Activated CD8-positive, alpha-beta memory T cell treated with anti-CD3 and anti-CD28 coated beads for 1 hour (primary cell): ENCODE measurements at places on chromosomes 3 and 15.

DNA sequence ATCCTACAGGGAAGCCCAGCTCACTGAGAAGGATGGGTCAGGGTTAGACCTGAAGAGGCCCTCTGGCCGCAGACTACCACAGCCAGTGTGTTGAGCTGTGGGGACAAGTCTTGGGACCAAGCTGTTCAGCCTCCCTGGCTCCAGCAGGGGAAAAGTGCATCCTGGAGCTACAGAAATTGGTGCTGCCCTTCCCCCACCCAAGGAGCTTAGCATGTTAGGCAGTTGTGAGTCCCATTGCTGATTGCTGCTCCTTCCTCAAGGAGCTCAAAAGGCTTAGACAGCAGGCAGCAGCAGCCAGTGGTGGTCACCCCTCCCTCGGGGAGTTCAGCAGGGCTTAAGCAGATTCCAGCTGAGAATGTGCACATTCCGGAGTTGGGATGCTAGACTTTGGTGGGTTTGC lies 165.6 kb downstream of the ATP8B4 start:
- DNase-seq = no peak

- no peak for DNase-seq
Observed at GRCh38 chr3:130557336-130558035, 40.5 kb downstream of the COL6A6 start.

GRCh38 chr3:11651900-11652299 lies 8.2 kb upstream of the VGLL4 start:
- DNase-seq = no peak

GRCh38 chr3:112038863-112039262 lies 4.3 kb downstream of the TMPRSS7 start:
- no peak for DNase-seq

DNA sequence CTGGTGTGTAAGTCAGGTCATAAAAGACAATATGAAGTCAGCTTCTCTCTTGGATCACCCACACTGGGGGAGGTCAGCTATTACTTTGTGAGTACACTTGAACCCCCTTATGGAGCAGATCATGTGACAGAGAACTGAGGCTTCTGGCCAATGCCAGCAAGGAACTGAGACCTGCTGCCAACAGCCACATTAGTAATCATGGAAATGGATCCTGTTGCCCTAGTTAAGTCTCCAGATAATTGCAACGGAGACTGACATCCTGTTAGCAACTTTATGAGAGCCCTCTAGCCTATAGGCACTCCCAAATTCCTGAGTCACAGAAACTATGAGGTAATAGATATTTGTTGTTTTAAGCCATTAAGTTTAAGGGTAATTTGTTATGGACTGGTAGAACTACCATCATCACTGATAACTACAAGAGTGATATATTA lies 110.4 kb upstream of the GMNC start:
- no peak for DNase-seq

- DNase-seq = no peak
Observed at GRCh38 chr3:188214442-188214841, 60.5 kb downstream of the LPP start.

- no peak for DNase-seq
Observed at GRCh38 chr3:161689584-161690298, 193.1 kb downstream of the OTOL1 start.

DNA sequence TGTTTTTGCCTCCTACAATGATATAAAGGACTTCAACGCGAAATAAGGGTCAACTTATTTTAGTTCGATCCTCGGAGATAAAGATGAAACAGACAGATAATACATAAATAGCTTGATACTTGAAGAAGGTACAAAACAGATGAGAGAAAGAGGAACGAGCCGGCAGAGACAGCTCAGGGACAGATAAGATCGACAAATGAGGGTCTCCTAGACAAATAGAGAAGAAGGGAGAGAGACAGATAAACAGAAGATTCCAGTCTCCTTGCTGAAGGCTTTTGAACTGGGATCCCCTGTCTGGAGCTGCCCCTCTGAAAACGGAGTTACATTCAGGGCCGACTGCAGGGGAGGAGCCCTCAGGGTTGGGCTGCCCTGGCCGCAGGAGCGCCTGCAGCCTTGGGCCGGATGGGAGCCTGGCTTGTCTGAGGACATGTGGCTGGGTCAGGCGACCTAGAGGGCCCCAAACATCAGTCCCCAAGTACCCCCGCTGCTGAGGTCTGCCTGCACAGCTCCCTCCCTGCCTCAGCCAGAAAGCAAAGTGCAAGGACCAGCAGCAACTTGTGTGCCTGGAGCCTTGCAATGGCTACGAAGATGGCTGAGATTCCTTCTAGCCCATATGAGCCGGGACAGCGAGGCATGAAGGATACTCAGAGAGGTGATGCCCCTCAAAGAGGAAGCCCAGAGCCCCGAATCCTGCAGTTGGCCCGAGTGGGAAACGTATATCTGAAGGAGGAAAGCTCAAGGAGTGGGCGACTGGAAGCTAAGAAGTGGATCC lies 926 bp upstream of the SKOR1 start:
- DNase-seq = no peak

GRCh38 chr15:98842192-98842972 lies 165.2 kb downstream of the PGPEP1L start:
- no peak for DNase-seq

- no peak for DNase-seq
Observed at GRCh38 chr15:91712286-91712685, 141.2 kb upstream of the SLCO3A1 start.

GRCh38 chr15:72057548-72058091 lies 60.3 kb downstream of the MYO9A start:
- DNase-seq = no peak

DNA sequence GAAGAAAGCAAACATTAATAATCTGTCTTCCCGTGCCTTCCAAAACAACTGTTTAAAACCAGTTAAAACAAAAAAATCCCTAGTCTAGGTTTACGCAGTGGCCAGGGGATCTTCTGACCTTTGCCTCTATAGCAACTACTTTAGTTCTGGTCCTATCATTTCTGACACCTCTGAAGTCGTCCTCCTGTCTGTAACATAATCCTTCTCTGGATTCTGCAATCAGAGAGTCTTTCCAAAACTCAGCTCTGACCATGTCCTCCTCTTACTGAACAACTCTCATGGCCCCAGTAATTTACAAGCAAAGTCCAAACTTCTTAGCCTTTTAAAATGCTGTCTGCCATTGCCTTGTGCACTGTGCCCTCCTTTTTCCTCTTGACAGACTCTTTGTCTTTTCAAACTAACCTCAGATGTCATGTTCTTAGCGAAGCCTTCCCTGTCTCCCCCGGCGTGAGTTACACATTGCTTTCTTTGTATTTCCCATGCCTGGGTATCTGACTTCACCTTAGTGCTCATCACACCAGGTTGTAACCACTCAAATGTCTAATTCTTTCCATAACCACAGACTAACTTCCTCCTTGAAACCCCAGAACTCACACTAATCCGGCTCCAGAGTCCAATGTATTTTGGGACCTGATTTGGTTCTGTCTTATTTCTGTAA lies 105.2 kb upstream of the BNIP2 start:
- DNase-seq = no peak

GRCh38 chr15:92079047-92079446 lies 225.5 kb downstream of the SLCO3A1 start:
- no peak for DNase-seq

- no peak for DNase-seq
Observed at GRCh38 chr3:124053871-124054270, 61.9 kb upstream of the ROPN1 start.

DNA sequence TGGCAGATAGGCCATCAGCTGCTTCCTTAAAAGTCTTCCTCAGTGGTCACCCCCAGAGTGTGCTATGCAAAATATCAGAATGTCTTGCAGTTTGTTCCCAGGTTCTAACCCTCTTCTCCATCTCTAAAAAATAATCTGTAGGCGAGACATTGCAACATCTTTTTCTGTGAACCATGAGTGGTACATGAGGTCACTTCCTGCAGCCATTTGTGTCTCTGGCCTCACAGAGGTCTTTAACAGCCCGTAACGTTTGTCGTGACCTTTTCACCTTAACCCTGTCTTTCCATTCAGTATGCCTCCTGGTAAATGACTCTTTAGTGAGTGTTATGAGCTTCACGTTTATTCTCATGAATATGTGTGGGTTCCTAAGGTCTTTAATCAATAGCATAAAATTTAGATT lies 145.4 kb downstream of the KLHL25 start:
- DNase-seq = no peak

GRCh38 chr3:119625451-119626153 lies 27.9 kb downstream of the PLA1A start:
- DNase-seq = no peak

DNA sequence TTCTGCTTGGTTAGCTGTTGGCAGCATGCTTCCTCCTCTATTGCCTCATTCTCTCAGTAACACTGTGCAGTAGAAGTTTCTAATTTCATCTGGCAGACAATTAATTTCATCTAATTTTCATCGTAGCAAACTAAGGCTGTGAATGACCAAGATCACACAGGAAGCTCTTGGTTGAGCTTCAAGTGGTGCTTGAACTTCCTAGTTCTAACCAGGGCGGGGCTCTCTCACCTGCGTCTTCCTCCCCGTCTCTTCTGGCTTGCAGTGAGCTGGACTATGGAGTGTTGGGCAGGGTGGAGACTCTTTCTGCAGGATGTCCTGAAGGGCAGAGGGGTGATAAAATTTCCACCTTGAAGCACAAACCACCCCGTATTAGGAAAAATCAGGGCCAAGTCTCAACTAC lies 2.0 kb upstream of the IL16 start:
- DNase-seq = no peak

- no peak for DNase-seq
Observed at GRCh38 chr15:60779718-60780503, 301.0 kb upstream of the ICE2 start.

DNA sequence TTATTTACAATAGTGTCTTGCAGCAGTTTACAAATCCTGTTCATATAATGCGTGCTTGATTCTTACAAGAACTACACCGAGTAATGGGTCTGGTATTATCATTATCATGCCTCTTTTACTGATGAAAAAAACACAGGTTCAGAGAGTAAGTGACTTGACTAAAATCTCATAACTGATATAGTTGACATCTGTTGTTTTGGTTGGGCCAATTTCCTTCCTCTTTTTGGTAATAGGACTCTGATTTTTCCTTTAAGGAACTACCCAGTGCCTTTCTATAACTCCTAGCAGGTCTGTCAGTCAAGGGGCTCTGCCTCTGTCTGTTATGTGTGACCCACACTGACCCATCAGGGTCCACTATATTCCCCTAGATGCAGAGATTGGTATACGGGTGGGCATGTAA lies 14.6 kb upstream of the BLOC1S6 start:
- DNase-seq = no peak

DNA sequence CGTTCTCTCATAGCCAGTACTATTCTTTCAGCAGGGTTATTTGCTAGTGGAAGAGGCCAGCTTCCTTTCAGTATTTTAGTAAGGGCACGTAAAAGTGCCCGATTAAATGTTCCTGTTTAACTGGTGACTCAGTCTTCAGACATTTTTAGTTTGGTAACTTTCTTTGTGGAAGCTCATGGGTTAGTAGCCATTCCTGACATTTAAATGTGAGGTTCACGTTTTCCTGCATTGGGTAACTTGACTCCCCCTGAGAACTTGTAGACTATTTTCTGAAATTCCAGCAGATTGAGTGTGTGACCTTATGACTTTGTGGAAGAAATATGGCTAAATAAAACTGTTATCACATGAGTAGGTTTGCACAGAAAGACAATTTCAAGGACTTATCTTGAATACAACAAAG lies 16.9 kb downstream of the ABHD2 start:
- no peak for DNase-seq

DNA sequence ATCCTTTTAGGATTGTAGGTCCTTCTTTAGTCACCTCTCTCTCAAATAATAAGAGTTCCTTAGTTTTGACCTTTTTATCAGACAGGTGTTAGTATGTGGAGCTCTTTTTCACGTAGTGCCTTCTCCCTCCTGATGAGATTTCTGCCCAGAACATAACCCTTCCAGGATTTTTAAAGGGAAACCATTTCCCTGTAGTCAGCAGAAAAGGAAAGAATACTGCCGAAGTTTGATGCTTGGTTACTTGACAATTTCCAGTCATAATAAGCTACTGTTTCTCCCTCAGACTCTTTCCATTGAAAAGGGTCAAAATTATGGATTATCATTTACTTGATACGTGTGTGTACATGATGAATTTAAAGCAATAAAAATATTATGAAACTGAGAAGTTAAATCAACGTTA lies 73.1 kb downstream of the VPS8 start:
- DNase-seq = no peak

DNA sequence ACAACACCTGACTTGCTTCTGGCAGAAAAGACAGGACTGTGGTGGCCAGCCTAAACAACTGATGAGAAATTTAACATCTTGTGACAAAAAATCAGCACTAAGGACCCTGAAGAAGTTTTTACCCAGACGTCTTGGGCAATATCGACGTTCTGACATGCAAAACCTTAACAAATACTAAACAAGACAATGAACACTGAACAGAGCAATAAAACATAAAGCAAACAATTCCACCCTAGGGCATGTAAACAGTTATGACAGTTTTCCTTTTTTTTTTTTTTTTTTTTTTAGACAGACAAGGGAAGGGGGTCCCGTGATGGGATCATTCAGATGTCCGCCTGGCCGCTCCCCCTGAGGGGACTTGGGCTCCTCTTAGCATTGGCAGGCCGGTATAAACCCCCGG lies 738.0 kb downstream of the SI start:
- DNase-seq = no peak

- no peak for DNase-seq
Observed at GRCh38 chr3:61876797-61877196, 315.4 kb downstream of the PTPRG start.

GRCh38 chr3:18937574-18937973 lies 210.7 kb upstream of the KCNH8 start:
- DNase-seq = no peak

GRCh38 chr3:98994128-98994762 lies 92.8 kb upstream of the DCBLD2 start:
- DNase-seq = no peak

GRCh38 chr3:10312861-10313260 lies 8.1 kb downstream of the SEC13 start:
- no peak for DNase-seq

DNA sequence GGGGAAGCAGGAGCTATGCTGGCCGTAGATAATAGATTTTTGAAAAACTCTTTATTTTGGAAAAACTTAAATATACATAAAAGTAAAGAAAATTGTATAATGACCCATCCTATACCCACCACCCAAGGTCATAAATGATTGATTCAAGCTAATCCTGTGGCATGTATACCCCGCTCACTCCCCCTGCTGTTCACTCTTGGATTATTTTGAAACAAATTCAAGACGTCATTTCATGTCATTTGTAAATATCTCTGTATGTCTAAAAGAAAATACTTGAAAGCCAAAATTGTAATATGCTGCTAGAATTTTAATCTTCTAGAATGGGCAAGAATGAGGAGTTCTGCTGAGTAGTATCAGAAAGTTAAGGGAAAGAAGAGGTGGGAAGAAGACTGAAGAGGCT lies 241.7 kb downstream of the FEZF2 start:
- DNase-seq = no peak

DNA sequence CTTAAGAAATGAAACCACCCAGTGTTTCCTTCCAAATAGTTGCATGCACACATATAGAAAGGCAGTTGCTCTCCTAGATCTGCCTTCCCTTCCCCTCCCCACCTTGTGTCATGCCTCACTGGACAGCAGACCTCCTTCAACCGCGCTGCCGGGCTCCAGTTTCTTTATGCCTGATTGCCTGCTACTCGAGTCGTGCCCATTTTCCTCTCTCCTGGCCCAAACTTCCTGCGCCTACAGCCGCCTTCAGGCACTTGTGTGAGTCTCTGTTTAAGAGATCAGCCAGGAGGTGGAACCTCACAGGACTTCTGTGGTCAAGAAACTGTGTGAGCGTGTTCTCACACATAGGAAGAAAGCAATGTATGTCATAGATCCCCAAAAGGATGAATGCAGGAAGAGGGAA lies 8.8 kb upstream of the FAM107A start:
- DNase-seq = no peak
